Heart right ventricle (tissue), 16 donors: ENCODE measurements at places on chromosomes 3 and 15.

GRCh38 chr3:165193366-165194254 lies 2.6 kb downstream of the SLITRK3 start:
- DNase-seq = no peak

DNA sequence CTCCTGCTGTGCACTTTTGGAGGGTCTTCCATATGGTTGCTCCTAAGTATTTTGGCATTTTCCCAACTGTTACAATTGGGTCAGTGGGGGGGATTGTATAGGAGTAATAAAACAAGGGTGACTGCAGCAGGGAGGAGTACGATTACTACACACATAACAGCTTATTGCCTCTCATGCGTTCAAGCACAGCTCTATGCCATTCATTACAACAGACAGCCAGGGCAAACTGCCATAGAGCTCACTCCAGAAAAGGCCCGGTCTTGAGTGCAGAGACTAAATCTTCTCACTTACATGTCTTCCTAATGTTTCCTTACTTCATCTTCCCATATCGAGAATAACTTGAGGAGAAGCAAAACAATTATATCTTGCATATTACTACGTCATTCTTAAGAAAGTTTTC lies 1.4 kb upstream of the CHMP2B start:
- DNase-seq = no peak

GRCh38 chr15:37764733-37765191 lies 169.7 kb upstream of the TMCO5A start:
- no peak for DNase-seq

- DNase-seq = no peak
Observed at GRCh38 chr3:192433704-192434103, 293.6 kb downstream of the FGF12 start.

DNA sequence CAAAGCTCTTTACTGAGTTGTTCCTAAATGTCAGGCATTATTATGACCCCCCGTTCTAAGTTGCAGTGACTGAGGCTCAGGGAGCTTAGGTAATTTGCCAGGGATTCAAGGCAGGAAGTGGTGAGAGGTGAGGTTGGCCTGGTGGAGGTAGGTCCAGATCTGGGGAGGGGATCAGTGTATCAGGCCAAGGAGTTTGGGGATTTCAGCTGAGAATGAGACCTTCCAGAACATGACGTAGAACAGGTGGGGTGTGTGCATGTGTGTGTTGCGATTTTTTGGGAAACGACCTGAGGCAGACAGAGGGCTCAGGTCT lies 41.1 kb upstream of the MRPS22 start:
- DNase-seq = no peak

- DNase-seq = no peak
Observed at GRCh38 chr15:59996298-59997041, 7.6 kb upstream of the FOXB1 start.

- no peak for DNase-seq
Observed at GRCh38 chr15:38991126-38991525, 426.5 kb upstream of the RASGRP1 start.

- DNase-seq = no peak
Observed at GRCh38 chr3:108416111-108416869, 94.1 kb downstream of the MYH15 start.

GRCh38 chr3:185549122-185549521 lies 3.3 kb downstream of the LIPH start:
- no peak for DNase-seq

- DNase-seq = no peak
Observed at GRCh38 chr3:36871379-36872126, 73.3 kb downstream of the TRANK1 start.

DNA sequence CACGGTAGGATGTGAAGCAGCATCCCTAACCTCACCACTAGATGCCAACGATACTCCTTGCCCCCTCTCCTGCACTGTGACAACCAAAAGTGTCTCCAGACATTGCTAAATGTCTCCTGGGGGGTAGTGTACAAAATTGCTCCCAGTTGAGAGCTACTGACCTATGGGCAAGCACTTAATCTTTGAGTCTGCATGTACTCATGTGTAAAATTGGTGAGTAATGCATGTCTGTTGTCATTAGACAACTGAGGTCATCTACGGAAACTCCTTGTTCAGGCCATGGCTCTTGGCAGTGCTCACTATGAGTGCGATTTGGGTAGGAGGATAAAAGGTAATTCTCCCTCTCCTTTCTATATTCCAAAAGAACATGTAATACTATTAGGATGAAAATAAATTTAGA lies 29.2 kb downstream of the PDHB start:
- DNase-seq = no peak

DNA sequence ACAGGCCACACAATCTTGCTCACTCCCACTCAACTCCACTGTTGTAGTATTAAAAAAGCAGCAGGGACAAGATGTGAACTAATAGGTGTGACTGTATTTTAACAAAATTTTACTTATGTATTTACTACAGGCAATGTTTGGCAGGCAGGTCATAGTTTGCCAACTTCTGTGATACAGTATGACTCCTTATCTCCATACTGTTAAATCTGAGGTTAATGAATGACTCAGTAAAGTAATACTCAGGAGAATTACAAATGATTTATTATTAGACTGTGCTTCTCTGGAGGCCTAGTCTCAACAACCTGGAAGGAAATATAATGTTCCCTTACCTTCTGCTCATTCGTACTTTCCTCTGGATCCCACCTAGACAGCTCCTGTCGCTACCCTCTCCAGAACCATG lies 258.6 kb upstream of the KCNMB2 start:
- no peak for DNase-seq

GRCh38 chr3:188663839-188664238 lies 507.9 kb upstream of the TPRG1 start:
- no peak for DNase-seq

- no peak for DNase-seq
Observed at GRCh38 chr3:183912895-183913579, 28.4 kb upstream of the PARL start.

DNA sequence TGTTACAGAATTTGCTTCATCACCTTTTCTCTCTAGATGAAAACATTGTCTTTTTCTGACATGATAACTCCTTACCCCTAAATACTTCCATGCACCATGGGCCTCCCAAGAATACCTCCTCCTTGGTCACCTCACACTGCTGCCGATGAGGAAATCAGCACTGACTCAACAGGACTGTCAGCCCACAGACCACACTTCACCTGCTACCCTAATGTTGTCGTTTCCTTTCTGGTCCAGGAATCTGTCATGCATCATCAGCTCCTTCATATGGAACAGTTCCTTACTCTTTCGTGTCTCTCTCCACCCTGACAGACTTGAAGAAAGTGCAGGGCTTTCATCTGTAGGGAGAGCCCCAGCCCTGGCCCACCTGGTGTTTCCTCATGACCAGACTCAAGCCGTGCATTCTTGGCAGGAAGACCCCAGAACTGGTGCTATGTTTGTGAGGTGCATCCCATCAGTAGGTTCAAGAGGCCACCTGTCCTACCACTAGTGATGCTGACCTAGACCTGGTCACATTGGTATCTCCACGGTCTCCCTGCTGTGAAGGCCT lies 41.1 kb upstream of the PLXNA1 start:
- DNase-seq = no peak

GRCh38 chr3:48738144-48738536 lies 21.1 kb upstream of the IP6K2 start:
- DNase-seq = no peak

GRCh38 chr15:56236197-56236596 lies 7.5 kb downstream of the RFX7 start:
- DNase-seq = no peak

DNA sequence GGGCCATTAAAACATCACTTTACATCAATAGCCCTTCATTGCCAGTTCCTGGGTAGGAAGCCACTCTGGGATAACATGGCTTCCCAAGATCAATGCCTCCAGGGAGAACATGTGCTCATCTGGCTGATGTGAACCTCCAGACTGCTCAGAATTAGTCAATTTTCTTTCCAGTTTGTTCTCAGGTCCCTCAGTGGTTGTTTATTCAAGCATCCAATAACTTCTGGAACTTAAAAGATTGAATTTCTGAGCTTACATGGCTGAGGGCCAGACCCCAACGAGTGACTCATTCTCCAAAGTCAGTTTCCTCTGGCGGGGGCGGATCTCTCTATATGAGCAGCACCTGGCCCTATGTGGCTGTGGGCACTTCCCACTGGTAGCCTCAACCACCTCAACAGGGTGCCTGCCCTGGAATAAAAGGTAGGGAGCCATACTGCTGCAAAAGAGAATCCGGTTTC lies 34.0 kb downstream of the LYZL4 start:
- DNase-seq = no peak

DNA sequence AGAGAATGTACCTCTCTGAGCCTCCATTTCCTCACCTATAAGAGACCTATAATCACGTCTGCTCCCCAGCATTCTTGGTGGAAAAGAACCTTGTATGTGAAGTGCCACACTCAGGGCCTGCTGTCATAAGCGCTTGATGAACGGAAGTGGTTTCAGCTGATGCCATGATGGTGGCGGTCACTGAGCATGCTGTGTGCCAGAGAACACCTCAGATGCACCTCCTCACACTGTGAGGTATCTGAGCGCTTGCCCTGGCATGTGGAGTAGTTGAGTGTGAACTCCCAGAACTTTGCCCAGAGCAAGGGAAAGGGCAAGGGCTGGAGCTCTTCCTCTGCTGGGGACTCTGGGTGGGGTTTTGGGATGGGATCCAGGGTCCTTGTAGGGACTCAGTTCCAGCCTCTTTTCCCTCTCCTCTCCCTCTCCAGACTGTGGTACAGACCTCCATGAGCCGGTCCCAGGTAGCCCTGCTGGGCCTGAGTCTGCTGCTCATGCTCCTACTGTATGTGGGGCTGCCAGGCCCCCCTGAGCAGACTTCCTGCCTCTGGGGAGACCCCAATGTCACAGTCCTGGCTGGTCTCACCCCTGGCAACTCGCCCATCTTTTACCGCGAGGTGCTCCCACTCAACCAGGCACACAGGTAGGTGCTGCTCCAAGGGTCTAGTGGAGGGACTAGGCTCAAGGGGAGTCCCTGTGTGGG lies 2.7 kb downstream of the ABHD14A start:
- DNase-seq = no peak

DNA sequence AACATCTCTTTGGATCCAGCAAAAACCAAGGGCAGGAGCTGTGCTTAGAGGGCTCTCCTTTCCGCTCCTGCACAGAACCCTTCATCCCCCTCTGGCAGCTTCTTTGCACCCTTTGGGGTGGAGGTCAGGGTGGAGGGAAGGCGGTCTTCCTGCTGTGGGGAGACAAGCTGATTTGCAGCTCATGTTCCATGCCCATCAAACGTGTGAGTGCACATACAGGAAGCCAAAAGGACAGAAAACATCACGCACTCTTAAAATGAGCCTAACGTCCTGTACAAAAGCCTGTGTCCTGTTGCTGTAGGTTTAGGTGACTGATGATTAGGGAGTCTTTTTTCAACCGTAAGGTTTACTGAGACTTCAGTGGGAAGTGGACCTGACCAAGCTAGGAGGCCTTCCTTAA lies 195.2 kb downstream of the PLCL2 start:
- no peak for DNase-seq

DNA sequence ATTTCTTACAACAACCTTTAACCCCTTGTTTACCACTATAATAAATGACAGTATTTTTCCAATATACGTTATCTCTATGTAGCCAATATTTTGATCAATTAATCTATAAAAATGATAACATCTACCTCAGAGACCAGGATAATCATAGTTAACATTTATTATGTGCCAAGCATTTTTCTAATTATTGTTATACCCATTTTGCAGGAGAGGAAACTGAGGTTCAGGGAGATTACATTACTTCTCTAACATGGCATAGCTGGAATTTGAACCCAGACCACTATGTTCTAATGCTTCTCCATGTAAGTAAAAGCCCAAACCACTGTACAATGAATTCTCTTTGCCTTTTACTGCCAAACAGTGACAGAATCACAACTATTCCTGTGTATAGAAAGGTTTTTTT lies 113.4 kb upstream of the PFN2 start:
- DNase-seq = no peak

GRCh38 chr3:25313286-25313685 lies 114.8 kb upstream of the RARB start:
- DNase-seq = no peak

DNA sequence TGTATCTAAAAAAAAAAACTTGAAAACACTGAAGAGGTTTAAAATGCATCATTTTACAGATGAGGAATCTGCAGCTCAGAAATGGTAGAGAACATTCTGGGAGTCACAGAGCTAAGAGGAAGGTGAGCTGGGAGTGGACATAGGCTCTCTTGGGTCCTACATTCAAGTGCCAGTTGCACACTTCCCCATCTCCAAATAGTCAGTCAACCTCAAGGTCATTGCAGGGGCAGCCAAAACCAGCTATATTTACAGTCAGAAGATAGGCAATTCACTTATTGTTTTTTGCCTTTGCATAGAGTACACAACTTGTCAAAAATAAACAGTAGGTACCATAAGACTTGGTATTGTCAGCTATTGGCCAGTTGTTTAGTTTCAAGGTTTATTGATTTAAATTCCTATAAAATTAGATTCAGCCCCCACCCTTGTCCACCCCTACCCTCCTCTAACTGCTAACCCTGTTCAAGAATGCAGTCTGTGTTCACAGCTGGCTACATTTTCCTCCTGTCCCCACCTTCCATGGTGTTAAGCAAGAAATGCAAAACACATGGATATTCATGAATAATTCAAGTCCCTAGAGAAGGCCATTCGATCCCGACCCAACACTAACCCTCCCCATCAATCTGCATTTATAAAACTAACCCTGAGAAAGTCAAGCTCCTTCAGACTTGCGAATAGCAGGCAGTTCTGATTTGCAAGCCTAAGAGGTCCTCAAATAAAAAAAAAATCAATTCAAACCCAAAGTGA lies 567.0 kb upstream of the MCTP2 start:
- no peak for DNase-seq

DNA sequence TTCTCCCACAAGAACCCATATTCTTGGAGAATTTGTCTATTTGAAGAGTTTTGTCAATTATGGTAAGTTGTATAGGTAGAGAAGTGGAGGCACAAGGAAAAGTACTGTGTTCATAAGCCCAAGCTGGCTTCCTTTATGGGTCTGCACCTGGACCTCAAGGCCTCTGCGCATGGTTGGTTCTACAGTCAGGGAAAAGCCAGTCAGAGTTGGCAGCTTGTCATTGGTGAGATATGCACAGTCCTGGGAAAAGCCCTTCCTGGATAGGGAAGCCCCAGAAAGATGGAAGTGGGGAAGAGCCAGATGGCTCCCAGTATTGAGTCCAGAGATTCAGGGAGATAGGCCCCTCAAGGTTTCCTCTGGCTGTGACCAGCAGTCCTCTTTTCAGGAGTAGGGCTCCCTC lies 15.8 kb downstream of the BOC start:
- no peak for DNase-seq

DNA sequence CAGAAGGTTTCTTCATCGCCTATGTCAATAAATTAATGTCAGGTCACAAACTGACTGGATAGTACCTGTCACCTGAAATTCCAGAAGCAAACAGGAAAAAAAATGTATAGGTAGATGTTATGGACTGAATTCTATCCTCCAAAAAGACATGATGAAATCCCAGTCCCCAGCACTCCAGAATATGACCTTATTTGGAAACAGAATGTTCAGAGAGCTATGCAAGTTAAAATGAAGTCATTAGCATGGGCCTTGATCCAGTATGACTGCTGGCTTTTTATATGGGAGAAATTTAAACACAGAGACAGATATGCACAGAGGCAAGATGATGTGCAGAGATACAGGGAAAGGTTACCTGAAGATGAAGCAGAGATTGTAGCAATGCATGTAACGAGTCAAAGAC lies 953.4 kb downstream of the ZPLD1 start:
- no peak for DNase-seq

- DNase-seq = no peak
Observed at GRCh38 chr15:34047893-34048775, 9.1 kb upstream of the AVEN start.
